ENCODE measurements at places on chromosomes 16 and 17.

- DNase-seq, result no peak
These were observed 29.2 kb downstream of the SOCS3 start for GRCh38 chr17:78330570-78331224.

- DNase-seq, result no peak
These were observed 123.5 kb downstream of the CBLN1 start for GRCh38 chr16:49158029-49158642.

- DNase-seq, result no peak
These were observed 25.7 kb downstream of the KATNB1 start for GRCh38 chr16:57761301-57761700.

DNA sequence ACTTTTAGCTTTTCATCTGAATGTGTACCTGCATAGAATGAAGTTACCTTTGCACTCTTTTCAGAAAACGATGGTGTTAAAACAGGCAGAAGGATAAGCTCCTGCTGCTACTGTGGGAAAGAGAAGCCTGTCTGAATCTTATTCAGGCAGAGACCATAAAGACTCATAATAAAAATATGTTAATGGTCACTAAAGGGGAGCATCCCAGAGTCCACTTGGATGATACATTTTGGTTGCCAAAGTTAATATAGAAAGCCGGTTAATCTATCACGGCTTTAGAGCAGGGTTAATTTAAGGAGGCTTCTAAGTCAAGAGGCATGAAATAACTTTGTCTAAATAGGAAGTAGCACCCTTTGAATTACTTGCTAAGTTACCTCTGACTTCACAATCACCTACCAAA, 2.9 kb downstream of the MARCHF10 start:
- DNase-seq, result no peak

DNA sequence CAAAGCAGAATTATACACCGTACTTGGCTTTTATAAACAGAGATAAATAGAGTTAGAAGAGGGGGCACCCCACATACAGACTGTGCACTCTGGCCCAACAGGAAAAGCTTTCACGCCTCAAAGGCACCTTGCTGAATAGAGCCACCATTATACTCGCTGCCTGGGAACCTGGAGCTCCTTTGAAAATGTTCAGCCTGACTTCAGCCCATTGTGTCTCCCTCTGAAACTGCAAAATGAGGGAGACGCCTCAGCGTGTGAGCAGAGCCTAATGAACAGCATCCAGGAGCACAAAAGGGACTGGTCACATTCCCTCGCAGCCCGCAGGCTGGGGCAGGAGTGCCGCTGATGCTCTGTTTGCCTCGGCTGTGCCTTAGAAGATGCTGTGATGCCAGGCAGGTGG, 46.3 kb downstream of the ABCC12 start:
- no peak for DNase-seq

DNA sequence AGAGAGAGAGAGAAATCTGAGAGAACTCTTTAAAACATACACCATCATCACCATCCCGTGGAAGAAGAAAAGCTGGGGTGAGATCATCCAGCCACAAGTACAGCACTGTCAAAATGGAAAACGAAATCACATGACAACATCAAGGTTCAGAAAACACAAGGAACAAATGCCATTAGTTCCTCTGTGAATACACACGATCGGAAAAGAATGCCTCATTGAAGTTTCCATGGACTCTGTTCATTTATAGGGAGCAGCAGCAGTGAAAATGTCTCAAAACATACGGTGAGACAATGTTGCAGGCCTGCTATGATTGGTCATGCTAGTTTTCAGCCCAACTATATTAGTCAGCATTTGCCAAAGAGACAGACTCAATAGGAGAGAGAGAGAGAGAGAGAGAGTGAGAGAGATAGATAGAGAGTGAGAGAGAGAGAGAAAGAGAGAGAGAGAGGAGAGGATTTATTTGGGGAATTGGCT, 4.4 kb downstream of the CFAP97D1 start:
- DNase-seq, result no peak

DNA sequence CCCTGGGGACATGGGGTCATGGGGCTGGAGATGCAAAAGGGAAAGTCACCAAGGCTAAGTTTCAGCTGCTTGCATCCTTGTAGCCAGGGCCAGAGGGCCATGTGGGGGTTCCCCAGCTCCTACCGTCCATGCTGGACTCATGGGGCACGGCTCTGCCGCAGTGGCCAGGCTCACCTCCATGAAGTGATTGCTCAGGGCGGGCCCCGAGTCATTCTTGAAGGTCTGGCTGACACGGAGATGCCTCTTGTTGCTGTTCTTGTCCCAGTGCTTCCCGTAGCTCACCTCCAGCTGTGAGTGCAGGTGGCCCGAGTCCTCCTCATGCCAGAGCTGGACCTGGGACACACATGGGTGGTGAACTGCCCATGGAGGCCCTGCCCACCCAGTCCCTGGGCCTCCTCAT, 114.5 kb downstream of the RMI2 start:
- no peak for DNase-seq

GRCh38 chr16:67163164-67163998, 1.2 kb upstream of the HSF4 start:
- DNase-seq, result no peak

GRCh38 chr17:16939606-16940115, 32.3 kb downstream of the TNFRSF13B start:
- DNase-seq, result no peak

- DNase-seq, result no peak
These were observed 49.9 kb downstream of the DNAH17 start for GRCh38 chr17:78527345-78527744.

DNA sequence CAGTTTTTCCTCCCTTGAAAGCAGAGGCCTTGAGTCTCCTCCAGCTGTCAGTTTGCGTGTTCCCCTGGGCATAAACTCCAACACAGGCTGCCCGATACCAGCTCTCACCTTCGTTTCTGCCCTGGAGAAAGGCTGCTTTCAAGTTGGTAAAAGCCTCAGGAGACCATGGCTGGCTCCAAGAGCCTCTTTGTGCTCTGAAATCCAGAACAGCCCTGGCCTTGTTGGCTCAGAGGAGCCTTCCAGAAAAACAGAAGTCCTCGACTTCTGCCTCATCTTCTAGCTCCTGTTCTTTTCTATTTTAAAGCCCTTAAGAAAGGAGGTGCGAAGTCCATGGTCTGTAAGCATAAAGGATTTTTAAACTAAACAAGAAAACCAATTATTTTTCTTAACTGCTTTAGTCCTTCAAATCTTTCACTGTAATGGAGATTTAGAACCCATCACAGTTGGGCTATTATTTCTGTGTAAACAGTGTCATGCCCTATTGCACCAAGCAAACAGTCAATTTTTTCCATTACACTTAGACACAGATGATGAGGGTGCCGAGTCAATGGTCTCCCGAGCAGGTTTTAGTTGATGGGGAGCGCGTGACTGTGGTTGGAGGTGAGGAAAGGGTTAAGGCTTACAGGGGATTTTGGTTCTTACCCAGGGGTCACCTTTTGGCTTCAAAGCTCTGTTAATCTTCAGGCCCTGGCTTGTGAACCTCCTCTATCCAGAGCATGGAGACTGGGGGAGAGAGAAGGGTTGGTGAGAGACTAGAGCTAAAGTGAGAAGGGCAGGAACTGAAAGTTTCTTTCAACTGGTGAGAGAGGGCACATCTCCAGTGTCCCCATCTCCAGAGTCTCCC, 212.8 kb downstream of the MSI2 start:
- no peak for DNase-seq
